Inflammatory macrophage treated with lipopolysaccharide for 1 hour (primary cell): ENCODE measurements at places on chromosomes 5 and 9.

GRCh38 chr5:62486672-62487071 is 74.1 kb downstream of the IPO11 start:
- DNase-seq = no peak

- no peak for DNase-seq
Measured at GRCh38 chr9:98226516-98226915, 28.9 kb downstream of the TBC1D2 start.

DNA sequence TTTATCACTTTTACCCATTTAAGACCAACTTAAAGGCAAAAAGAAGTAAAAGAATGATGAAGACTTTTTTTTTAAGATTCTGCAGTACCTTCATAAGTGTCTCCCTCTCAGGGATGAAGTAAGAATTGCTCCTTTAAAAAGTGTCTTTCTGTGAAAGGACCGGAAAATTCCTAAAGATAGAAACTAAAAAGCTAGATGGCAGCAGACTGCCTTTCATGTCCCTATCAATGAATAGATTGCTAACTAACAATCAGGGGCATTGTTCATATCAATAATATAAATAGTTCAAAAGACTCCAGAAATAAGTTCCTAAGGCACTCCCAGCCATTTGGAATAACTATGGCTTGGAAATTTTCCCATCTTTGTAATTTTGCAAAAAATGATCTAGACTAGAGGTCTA is 558.0 kb downstream of the PDE4D start:
- DNase-seq = no peak

- DNase-seq = no peak
Measured at GRCh38 chr5:143061161-143061945, 291.2 kb downstream of the ARHGAP26 start.

DNA sequence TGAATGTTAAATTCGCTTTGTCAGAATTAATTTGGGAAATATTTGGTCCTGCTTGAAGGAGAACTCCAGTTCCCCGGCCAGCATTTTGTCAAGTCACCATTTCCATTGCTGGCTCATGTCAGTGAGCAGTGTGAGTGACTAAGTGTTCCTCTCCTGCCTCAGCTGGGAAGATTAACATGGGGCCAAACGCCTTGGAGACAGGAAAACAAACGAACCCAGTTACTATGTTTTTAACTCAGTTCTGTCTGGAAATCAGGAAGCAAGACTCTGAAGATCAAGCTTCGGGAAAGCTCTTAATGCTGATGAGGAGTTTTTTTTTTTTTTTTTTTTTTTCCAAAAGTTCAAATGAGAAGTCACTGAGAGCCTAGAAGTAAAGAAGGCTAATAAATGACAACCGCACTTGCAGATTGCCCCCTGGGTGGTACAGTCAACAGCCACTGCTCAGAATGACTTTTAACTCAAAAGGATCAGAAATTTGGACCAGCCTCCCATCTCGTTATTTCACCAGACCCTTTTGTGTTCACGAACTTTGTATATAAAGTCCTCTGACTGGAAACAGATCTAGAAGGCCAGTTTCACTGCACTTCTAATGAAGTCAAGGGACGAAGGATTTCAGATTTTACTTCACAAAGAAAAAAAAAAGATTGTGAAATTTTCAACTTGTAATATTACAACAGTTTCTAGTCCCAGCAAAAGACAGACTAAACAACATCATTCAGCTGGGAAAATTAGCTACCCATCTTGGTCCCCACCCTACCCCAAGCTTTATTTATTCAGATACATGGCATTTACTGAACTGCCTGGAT is 121.3 kb downstream of the LHFPL2 start:
- peak; percentile 90 for DNase-seq

DNA sequence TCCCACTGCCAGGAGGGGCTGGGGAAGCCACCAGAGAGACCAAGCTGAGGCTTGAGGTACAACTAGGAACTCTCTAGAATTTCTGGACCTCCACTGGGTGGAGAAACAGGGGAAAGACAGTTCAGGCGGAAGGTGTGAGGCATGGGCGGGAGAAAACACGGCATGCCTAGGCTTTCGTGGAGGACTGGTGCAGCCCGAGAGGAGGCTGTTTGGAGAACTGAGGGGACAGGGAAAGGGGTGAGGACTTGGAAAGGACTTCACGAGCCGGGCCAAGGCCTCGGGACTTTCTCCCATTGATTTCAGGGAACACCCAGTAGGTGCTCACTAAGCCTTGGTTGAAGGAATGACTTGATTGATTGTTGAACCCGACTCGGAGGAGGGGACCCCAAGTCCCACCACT is 9.5 kb upstream of the ADGRD2 start:
- DNase-seq = no peak

DNA sequence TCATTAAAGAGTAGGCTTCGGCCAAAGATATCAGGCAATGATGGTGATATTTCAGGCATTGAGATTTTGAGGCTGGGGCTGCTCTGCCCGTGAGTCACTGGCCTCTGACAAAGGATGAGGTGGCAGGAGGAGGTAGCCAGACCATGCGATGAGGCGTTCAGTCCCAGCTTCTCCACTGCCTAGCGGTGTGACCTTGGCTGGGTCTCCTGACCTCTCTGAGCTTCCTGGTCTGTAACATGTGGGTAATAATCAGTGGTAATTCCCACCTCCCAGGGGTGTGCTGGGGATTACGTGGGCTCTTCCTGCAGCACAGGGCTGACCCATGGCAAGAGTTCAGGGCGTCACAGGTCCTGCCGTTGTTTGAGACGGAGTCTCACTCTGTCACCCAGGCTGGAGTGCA is 73.2 kb upstream of the RAPGEF1 start:
- DNase-seq = no peak

GRCh38 chr5:68288707-68289134 is 73.2 kb downstream of the PIK3R1 start:
- DNase-seq = no peak

DNA sequence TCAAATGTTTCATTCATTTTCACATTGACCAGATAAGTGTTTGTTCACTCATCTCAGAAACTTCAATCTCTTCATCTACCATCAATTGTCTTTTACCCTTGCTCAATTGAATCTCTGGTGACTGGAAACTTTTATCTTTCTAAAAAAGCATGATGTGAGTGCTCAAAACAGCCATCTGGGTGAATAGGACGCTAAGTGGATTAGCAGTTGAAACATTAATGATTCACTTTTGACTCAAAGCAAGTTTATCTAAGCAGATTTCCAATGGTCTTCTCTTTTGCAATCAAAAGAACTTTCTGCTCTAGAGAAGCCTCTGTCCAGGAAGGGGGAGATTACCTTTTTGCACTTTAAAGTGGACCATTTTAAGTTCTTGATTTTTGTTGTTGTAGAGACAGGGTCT is 22.2 kb downstream of the KLF4 start:
- no peak for DNase-seq

DNA sequence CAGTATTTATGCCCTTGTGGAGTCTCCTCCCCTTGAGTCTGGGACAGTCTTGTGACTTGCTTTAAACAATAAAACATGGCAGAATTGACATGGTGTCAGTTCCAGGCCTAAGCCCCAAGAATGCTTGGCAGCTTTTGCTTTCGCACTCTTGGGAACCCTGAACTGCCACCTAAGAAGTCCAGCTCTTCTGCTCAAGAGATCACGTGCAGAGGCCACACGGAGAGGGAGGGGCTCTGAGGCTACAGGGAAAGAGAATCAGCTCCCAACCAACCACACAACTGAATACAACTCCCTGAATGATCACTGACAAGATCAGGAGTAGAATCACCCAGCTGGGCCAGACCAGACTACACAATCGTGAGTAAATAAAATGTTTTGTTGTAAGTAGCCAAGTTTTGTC is 97.6 kb downstream of the MED27 start:
- DNase-seq = no peak

DNA sequence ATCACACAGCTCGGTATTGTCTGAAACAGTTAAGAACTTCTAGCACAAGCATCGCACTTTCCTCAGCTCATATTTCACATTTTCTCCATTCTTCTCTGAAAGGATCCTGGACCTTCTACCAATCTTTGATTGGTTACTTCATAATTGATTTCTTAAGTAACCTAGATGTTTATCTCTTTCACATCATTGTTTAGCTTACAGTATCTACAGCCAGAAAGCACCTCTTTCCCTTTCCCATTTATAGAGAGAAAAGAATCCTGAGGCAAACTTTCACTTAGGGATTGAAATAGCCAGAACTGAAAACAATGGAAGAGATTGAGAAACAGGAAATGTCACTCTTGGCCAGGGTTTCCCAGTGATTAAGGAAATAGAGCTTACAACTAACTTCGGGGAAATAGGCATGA is 2.5 kb downstream of the IL33 start:
- no peak for DNase-seq

DNA sequence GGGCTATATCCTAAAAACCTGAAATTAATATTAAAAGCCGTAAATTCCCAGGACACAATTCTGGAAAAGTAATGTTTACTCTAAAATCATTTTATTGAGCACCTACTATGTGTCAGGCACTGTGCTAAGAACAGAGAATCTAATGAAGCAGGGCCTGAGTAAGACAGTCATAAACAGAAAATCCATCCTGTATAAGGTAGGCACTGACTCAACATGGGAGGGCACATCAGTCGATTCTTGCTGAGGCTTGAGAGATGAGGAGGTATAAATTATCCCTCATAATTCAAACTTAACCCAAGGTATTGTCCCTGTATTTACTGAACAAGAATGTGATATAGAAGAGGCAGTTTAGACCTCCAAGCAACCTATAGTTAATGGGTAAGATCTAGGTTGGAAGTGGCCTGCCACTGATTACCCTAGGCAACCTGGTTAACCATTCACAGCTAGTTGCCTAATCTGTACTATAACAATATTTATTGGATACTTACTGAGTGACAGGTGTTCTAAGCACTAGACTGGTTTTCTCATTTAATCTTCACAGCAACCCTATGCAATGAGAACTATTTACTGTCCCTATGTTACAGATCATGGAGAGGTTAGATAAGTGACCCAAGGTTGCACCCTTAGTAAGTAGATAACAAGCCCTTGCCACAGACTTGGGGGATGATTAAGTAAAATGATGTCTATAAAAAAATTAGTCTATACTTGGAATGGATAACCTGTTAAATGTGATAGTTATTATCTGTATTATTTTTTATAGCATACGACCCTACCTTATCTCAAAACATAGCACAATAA is 317.7 kb downstream of the PDE4D start:
- no peak for DNase-seq

DNA sequence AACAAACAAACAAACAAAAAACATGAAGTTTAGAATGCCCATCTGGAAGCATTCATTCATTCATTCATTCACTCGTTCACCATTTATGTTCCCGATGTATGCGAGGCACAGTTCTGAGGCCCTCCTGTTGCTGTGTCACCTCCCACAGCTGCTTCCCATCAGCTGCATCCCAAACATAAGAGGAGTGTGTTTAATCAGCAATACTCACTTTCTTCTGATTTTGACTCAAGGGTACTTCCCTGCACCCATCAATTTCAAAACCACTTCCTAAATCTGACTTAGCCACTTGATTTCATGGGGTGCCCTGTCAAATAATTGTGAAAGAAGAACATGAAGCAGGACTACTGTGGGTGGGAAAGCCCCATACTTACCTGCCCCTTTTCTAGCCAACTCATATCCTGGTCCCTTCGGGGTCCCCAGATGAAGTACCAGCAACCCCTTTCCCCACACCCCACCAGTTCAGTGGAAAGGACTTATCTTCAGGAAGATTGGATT is 128.0 kb upstream of the IL12B start:
- DNase-seq = peak; percentile 96

DNA sequence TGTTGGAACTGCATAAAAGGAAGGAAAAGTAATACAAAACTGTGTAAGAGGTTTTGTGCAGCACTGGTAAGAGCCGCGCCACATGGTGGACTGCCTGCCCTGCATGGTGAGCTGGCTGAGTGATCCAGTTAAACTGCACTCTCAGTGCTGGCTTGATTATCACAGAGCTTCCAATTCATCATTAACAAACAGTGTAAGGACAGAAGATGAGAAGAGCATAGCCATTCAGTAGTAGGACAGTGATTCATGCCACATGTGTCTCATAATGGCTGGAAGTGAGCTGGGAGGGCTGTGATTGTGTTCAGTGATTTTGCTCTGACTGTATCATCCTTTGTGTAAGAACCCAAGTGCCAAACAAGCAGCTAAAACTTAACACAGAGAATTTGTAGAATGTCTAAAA is 14.1 kb downstream of the ASPN start:
- DNase-seq = no peak

GRCh38 chr5:26492906-26493459 is 545.4 kb downstream of the CDH9 start:
- peak; percentile 0 for DNase-seq

DNA sequence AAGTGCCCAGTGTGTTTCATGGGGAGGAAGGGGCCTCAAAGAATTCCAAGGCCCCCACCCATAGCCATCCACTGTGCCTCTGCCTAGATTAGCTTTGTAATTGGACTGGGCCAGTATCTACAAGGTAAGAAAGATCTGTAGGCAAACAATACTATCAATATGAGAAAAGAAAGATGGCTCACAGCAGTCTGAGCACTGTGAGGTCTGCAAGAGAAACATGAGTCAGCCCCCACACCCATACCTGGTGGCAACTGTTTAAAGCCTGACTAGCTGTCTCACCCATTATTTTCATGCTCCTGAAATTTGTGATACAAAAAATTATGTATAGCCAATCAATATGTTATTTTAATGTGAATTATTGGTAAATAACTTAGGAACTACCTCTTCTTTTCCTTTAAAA is 10.0 kb upstream of the ZNF483 start:
- no peak for DNase-seq

DNA sequence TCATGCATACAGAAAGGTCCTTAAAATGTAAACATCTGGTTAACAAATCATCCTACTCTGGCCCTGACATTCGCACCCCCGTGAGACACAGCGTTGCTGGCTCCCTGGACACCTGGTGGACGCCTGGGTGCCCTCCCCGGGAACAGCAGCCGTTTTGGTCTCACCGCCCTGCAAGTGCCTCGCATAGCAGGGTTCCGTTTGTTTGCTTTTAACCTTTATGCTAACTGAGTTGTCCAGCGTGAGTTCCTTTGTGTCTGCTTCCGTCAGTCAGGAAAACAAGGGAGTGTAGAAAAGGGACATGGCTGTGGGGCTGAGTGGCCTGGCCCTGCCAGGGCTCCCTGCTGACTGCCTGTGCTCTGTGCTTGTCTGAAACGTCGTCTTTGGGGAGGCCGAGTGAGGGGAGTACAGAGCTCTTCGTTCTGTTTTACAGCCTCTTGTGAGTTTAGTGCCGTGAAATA is 91.8 kb upstream of the CACNA1B start:
- no peak for DNase-seq

- no peak for DNase-seq
Measured at GRCh38 chr5:147369742-147370374, 135.0 kb downstream of the STK32A start.

GRCh38 chr9:7901621-7902020 is 102.0 kb upstream of the DMAC1 start:
- DNase-seq = no peak

GRCh38 chr5:108728566-108729241 is 19.0 kb upstream of the FER start:
- peak; percentile 75 for DNase-seq

DNA sequence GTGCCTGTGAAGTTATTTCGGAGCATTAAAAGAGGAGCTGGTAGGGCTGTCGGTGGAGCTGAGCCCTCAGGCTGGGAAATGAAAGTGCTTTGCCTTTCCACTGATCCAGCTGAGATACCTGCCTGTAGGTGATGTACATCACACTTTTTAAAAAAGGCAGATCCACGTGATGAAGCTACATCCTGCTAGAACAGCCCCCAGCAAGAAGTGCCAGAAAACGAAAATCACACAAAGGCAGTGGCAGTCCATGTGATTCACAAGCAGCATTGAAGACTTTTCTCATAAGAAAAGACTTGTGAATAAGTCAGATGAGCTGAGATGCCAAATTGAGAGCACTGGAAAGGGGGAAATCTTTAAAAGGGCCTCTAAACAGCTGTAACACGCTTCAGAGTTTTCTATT is 765.1 kb downstream of the PTPRD start:
- no peak for DNase-seq

GRCh38 chr9:131349881-131350563 is 43.9 kb upstream of the PRRC2B start:
- peak; percentile 85 for DNase-seq
